NCI-H2107 (cell line): ENCODE measurements at places on chromosomes 13 and 19.

GRCh38 chr13:31072041-31072440 lies 89.7 kb downstream of the HSPH1 start:
- no peak for DNase-seq

DNA sequence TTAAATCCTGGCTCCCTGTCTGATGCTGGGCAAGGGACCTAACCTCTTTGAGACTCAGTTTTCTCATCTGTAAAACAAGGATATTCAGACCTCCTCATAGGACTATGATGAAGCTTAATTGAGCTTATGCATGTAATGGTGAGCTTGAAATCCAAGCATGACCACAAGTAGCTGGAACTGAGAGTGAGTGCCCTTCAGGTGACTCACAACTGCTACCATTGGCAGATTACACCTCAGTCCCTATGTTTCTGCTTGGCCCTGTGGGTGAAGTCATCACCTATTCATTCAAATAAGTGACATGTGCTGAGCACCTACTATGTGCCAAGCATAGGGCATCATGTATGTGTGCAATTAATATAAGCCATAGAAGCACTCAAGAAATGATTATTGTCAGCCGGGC lies 25.7 kb downstream of the NOVA2 start:
- no peak for DNase-seq

- DNase-seq: no peak
These were observed 78.3 kb downstream of the IER2 start for GRCh38 chr19:13228561-13228960.

DNA sequence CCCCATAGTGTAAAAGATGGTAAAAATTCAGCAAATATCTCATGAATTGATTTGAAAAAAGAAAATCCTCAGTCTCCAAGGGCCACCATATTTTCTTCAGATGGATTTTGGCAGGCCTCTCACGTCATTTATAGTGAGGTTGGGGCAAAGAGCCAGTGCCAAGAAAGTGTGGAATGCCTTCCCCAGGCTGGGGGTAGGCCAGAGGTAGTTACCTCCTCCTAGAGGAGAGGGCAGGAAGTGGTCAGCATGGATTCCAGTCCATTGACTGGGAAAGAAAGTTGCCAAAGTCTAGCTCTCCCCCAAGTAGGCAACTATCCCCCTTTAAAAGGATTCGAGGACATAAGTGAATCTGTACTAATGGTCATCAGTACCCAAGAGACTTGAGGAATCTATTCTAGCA lies 68.4 kb upstream of the KCTD4 start:
- no peak for DNase-seq

- DNase-seq: no peak
These were observed 1.5 kb upstream of the TFDP1 start for GRCh38 chr13:113582841-113583631.

DNA sequence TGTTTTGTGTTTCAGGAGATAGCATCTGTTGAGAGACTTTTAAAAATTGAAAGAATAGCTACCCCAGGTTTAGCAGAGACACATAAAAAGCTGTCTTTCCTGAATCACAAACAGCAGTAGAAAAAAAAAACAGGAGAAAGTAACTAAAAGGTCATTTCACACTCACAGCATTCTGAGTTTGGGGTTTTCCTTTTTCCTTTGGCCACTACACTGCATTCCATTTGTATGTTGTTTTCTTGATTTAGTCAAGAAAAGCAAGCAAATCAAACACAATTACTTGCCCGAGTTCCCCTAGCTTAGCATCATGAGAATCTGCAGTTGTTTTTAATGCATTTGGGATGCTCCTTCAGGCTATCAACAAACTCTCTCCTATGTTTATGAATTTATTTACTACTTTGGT lies 161.0 kb downstream of the KCTD12 start:
- no peak for DNase-seq

- no peak for DNase-seq
These were observed 40.3 kb upstream of the USPL1 start for GRCh38 chr13:30577401-30577852.

DNA sequence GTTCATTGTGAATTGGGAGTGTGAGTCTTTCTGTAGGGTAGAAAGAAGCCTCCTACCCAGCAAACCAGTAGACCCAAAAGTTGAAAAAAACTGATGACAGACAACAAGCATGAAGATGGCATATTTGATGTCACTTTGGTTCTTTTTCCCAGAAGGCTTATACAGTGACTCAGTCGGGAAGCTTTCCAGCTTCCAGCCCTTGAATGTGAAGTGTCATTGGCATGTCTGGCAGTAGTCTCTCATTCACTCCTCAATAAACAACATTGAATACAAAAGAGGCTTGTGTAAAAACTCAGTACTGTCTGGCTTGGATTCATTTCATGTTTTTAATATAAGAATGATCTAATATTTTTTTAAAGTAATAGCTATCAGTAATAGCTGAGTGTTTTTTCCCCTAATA lies 68.7 kb downstream of the IPO5 start:
- DNase-seq: no peak

GRCh38 chr19:35868172-35868822 lies at the start of gene APLP1:
APLP1 (plus strand) TSS chr19:35868574; CDS start chr19:35868637, 63 bp downstream.
- DNase-seq: peak; percentile 49

GRCh38 chr19:14393329-14393728 lies 12.1 kb downstream of the ADGRE5 start:
- DNase-seq: no peak

DNA sequence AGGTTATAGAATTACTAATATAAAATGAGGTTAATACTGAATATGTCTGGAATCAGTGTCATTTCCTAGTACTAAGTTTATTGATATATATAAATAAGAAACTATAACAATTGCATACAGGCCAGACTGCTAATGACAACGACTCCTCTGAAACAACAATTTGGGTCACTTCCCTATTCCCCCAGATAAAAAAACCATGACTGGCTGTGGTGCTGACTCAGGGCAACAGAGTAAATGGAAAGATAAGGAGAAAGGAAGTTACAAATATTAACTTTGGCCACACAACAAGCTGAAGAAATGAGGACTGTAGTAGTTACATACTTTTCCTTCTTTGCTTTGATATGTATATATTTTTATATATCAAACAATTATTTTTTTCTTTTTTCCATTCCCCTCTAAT lies 263.7 kb upstream of the PCDH9 start:
- no peak for DNase-seq

DNA sequence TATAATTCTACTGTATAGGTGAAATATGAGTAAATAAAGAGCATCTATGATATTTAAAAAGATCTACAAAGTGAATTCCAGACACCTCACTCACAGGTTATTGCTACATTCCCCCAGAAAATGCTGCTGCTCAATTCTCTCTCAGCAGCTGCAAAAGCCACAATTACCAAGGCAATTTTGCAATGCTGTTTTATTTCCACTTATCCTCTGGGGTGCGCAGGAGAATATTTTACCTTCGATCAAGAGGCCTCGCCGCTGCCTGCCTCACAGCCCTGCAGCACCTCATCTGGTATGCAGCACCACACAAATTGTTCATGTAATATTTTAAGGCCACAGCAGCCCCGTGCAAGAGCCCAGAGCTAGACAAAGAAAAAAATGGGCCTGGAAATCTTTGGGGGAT lies 333.2 kb downstream of the DNAJC15 start:
- DNase-seq: peak; percentile 1

DNA sequence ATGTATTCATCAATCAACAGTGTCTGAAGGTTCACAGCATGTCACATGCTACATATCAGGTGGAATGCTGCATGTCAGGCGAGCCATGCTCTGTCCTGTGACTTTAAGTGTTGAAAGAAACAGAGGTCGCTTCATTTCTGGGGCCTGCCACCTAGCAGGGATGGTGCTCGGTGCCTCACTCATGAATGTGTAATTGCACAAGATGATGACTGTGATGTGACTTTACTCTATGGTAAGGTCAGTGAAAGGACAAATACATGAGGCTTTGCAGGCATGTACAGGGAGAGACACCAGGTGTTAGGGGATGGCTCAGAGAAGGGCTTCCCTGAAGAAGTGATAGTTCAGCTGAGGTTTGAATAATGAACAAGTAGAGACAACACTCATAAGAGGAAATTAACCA lies 66.7 kb downstream of the FRY start:
- DNase-seq: no peak

- no peak for DNase-seq
These were observed 9.2 kb upstream of the RCBTB1 start for GRCh38 chr13:49594576-49594975.

DNA sequence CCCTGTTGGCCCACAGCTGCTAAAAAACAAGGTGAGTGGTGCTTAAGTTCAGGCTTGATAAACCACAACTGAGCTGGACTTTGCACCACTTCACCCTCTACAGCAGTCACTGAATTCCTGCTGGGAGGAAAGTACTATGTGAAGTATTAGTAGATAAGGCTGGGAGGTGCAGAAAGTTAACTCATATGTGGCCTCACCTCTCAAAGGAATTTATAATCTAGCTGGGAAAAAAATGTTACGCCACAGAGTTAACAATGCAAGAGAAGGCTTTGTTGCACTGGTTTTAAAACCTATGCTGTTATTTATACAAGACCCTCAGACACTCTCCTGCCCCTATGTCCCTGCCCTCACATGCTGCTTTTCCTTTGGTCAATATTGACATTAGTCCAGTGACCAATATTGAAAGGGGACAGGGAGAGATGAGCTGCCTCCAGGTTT lies 60.9 kb downstream of the LIG4 start:
- DNase-seq: no peak

- no peak for DNase-seq
These were observed 55.0 kb downstream of the DCLK1 start for GRCh38 chr13:36076211-36076610.

DNA sequence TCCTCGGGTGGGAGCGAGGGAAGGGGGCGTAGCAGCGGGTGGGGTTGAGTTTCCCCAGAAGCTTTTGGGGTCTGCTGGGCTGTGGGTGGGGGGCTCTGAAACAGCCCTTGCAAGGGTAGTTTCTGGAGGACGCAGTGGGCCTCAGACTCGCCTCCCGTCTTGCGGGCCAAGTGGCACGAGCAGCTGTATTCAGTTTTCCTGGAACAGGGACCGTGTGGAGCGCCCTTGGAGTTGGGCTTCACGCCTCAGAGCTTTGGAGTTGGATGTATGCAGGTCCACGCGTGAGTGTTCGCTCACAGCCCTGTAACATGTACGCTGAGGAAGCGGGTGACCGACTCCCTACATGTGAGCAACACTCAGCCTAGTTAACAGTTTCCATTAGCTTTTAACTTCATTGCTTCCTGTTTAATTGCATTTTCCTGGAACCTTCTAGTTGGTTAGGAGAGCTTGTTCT lies 603 bp downstream of the TM9SF2 start:
- no peak for DNase-seq

DNA sequence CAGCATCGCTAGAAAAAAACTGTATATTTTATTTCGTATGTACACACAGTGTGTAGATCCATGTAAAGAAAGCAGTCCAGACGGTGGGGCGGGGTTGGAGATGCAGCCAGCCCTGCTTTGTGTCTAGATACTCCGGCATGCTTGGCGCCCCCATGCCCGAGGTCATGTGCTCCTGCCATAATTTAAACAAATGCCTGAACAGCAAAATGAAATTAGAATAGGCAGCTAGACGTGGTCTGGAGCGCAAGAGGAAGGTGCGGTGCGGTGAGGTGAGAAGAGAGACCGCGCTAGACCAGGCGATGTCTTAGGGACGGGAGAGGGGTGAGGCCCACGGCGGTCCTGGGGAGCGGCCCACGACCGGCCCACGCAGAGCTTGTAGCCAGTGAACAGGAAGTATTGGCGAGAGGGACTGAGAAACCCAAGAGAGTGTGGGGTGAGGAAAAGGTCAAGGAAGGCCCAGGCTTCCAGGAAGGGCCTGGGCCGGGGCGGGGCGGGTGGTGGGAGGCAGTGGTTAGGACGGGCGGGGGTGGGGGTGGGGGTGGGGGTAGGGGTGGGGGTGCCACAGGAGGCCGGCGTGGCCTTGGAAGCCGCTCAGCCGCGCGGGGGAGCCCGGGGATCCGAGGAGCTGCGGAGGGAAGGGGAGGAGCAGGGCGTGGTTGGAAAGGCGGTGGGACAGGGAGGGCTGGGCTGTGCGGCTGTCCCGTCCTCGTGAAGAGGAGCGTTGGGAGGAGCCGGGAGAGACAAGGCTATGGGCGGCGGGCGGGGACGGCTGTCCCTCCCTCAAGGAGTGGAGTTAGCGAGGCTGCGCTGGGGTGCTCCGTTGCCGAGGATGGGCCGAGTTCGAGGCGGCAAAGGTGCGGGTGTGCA lies 254.7 kb upstream of the SGCG start:
- DNase-seq: no peak

DNA sequence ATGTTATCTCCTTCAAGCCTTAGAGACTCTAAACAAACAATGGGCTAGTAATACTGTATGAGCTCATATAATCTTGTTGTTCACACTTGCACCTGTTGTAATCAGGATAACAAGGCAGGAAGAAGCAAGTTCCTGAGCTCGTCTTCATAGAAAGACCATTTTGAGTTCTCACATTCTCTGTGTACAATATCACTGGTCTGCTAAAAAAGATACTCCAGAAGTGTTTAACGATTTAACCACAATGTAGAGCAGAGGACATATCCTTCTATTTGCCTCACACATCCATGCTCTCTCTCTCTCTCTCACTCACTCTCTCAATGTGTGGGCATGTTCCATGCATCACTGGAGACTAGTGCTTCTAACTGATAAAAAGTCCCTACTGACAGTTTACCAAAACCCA lies 122.9 kb downstream of the MIPEP start:
- DNase-seq: no peak

DNA sequence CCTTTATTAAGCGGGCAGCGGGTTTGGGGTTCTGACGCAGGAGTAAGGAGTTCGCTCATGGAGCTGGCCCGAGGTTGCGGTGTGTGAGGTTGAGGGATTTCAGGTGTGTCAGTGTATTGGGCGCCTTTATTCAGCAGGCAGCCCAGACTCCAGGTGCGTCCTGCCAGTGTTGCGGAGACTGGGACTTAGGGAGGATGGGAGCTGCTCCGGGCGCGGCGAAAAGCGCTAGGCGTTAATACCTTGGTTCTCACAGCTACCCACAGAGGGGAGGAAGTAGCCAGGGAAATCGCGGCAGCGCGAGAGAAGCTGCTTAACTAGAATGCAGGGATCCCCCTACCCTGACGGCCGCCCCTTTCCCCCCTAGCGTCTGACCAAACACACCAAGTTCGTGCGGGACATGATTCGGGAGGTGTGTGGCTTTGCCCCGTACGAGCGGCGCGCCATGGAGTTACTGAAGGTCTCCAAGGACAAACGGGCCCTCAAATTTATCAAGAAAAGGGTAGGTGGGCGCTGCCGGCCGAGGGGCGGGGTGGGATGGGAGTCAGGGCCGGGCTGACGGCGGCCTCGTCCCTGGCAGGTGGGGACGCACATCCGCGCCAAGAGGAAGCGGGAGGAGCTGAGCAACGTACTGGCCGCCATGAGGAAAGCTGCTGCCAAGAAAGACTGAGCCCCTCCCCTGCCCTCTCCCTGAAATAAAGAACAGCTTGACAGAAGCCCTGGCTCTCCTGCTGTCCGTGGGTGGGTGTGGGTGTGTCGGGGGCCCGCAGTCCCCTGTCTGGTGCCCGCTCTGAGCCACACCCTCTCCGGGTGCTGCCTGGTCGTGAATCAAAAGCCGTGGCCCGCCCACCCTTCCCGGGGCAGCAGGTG lies 1.1 kb downstream of the RPL36 start:
- DNase-seq: no peak

- DNase-seq: no peak
These were observed 575.8 kb downstream of the DACH1 start for GRCh38 chr13:71290963-71291841.

- no peak for DNase-seq
These were observed 8.9 kb upstream of the GDF15 start for GRCh38 chr19:18377026-18377425.

- DNase-seq: no peak
These were observed 215.4 kb upstream of the IRS2 start for GRCh38 chr13:110001670-110002275.

GRCh38 chr13:92657565-92657964 lies 569.0 kb upstream of the GPC6 start:
- DNase-seq: peak; percentile 3
